HFFc6 (cell line): ENCODE measurements at places on chromosomes 16 and 17.
A peak's percentile ranks its signal among the peaks of the same experiment; 100 is the strongest.

DNA sequence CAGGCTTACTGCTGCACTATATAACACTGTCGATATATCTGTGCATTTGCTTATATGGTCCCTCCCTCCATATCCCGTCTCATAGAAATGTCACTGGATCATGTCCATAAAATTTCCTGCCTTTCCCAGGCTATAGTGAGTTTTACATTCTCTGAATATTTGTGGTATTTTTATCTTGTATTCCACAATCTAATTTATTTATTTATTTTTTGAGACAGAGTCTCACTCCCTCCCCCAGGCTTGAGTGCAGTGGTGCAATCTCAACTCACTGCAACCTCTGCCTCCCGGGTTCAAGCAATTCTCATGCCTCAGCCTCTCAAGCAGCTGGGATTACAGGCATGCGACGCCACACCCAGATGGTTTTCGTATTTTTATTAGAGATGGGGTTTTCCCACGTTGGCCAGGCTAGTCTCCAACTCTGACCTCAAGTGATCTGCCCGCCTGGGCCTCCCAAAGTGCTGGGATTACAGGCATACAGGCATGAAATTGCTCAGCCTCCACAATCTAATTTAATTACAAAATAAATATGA lies 12.9 kb downstream of the TRIM37 start:
- DNase-seq = peak; percentile 93

DNA sequence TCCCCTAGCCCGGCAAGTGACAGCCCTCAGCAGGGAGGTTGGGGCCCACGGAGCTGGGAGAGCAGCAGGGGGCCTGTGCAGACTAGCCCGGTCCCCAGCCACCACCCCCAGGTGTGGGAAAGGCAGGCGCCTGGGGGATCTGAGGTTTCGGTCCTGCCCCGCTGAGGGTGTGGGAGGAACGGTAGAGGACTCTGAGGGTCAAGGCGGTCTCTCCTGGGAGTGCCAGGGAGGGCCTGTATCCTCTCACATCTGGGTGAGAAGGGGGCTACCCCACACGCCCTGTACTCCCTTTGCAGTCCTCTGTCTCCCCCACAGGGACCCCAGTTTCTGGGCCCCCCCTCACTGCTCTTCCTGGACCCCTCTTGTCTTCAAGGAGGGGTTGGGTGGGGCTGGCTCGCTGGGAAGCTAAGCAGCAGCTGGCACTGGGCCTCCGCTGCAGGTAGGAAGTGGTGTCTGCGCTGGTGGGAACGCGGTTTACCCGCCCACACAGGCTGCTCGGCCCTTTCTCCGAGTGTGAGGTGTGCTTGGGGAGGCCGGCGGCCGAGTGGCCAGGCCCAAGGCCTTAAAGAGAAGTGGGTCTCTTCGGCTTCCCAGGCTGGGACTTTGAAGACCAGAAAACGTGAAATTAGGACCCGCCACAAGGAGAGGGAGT lies 15.4 kb downstream of the CD7 start:
- DNase-seq = no peak

- DNase-seq = no peak
Observed at GRCh38 chr16:17469741-17470181, 999 bp downstream of the XYLT1 start.

DNA sequence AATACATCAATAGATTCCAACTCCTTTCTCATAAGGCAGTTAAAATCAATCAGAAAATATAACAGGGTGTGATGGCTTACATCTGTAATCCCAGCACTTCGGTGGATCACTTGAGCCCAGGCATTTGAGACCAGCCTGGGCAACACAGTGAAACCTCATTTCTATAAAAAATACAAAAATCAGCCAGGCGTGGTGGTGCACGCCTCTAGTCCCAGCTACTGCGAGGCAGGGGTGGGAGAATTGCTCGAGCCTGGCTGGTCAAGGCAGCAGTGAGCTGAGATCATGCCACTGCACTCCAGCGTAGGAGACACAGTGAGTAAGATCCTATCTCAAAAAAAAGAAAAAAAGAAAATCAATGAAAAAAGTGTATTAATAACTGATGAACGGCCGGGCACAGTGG lies 258.6 kb downstream of the NTN1 start:
- no peak for DNase-seq

DNA sequence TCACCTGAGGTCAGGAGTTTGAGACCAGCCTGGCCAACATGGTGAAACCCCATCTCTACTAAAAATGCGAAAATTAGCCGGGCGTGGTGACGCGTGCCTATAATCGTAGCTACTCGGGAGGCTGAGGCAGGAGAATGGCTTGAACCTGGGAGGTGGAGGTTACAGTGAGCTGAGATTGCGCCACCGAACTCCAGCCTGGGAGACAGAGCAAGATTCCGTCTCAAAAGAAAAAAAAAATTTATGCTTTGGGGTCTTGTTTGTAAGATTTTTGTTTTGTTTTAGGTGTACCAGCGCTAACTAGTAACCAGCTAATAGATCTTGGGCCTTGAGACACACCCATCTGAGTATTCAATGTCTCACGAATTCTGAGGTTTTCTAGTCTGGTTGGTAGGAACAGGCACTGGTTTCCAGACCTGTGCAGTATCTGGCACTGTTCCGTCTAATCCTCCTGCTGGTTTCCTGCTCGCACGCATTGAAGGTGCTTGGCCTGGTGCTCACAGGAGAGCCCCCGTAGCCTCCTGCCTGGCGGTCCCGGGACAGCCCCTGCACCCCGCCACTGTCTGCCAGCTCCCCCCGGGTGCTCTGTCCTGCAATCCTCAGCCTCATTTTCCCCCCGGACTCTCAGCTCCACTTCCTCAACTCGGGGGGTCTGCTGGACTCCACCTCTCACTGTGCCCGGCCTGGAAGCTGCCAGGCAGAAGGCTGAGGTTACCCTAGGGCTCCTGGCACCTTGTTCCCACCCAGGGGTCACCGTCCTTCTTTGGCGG lies 10.6 kb upstream of the DUS1L start:
- DNase-seq = no peak

GRCh38 chr17:55166506-55166905 lies 98.3 kb upstream of the HLF start:
- DNase-seq = no peak

- DNase-seq = no peak
Observed at GRCh38 chr17:79033741-79034501, 10.0 kb downstream of the C1QTNF1 start.

DNA sequence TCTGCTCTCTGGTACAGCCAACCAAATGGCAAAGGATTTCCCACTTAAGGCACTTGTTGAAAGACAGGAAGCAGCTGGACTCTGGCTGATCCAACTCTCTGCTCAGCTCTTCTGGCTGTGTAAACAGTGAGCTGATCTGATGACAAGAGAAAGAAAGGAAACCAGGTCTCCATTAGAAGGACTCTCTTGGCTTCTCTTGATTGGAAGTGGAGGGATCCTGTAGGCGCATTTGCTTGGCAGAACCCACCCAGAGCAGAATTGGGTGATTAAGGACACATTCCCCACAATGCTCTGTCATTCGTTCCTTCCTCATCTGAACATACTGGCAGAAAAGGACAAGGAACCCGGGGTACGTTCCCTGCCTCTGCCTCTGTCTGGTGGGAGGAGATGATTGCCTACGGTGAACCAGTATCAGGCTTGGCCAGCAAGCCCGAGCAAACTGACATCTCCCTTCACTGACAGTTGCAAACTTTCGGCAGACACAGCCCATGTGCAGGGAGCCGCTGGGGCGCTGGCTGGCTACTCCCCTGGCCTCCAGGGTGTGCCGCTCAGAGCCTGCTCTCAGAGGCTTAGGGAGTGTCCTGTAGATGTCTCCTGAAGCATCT lies 29.1 kb downstream of the LDHD start:
- DNase-seq = no peak
